Activated T-helper 9 cell treated with anti-CD3 and anti-CD28 coated beads, Interleukin-2, amount 50 U/mL, for 16 hours (primary cell): ENCODE measurements at places on chromosomes 7 and 10.

GRCh38 chr10:93718937-93719725, 16.7 kb upstream of the FRA10AC1 start:
- DNase-seq, result no peak

DNA sequence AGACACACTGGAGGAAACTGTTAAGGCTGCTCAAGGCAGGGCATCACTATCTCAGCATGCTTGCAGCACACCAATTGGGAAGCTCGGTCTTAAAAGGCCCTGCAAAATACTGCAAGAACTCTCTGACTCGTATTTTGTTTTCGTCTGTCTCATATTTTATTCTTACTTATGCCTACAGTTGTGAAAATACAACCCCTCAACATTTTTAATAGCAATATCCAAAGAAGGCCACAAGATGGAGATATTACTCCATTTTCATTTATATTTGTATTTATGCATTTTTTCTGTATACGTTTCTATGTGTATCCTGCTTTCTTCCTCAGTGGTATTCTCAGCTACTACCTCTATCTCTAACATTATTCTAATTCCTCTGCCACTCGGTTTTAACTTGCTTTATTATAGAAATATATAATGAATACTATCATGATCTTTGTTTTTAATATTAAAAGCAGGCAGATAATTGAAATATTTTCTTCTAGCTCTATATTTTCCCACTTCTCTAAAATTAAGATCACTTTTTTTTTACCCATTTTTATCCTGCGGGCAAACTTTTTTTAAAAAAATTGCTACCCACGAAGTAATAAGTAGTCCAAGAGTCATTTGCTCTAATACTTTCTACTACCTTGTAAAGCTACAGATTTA, 10.0 kb downstream of the DNAJC1 start:
- no peak for DNase-seq

GRCh38 chr7:50285269-50285668, 19.2 kb upstream of the IKZF1 start:
- DNase-seq, result no peak

- DNase-seq, result no peak
Observed at GRCh38 chr7:127365164-127365956, 27.1 kb downstream of the ZNF800 start.

GRCh38 chr10:52677086-52677485, 95.5 kb downstream of the MBL2 start:
- no peak for DNase-seq
